ENCODE measurements at places on chromosomes 11 and 22.
A peak's percentile ranks its signal among the peaks of the same experiment; 100 is the strongest.

- DNase-seq, result no peak
Observed at GRCh38 chr22:49676230-49676629, 151.4 kb downstream of the BRD1 start.

- peak; percentile 71 for DNase-seq
Observed at GRCh38 chr11:28243581-28243980, 135.4 kb downstream of the METTL15 start.

GRCh38 chr22:31615940-31616314, 46.1 kb downstream of the PISD start:
- DNase-seq, result no peak

DNA sequence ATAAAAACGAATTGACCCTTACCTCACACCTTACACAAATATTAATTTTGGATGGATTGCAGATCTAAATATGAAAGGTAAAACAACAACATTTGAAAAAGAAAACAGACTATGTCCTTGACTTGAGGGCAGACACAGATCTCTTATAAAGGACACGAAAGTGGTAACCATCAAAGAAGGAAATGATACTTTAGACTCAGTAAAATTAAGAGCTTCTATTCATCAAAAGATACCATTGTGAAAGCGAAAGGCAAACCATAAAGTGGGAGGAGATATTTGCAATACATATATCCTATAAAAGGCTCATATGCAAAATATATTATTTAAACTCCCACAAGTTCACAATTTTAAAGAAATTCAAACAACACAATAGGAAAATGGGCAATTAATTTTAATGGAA, 5.0 kb downstream of the HEPACAM start:
- no peak for DNase-seq

DNA sequence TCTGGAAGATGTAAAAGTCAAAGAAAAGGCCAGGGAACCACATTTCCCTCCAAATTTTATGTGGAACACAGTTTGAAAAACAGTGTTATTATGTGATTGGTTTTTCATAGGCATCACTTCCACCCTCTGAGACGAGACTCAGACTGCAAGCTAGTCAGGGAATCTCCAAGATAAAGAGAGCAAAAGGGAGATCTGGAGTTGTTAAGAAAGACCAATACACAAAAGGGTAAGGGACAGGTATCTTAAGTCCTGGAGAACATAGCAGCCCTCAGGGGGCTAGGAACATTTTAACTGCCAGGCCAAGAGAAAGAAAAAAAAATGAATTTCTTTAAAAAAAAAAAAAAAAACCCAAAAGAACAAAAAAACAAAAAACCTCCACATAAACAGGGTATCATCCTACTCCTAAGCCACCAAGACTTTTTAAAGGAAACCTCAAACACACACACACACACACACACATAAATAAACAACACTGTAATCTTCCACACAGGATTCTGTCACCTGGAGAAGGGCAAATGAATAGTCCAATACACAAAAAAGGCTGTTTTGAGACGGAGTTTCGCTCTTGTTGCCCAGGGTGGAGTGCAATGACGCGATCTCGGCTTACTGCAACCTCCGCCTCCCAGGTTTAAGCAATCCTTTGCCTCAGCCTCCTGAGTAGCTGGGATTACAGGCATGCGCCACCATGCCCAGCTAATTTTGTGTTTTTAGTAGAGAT, 44.5 kb downstream of the CELF1 start:
- no peak for DNase-seq

DNA sequence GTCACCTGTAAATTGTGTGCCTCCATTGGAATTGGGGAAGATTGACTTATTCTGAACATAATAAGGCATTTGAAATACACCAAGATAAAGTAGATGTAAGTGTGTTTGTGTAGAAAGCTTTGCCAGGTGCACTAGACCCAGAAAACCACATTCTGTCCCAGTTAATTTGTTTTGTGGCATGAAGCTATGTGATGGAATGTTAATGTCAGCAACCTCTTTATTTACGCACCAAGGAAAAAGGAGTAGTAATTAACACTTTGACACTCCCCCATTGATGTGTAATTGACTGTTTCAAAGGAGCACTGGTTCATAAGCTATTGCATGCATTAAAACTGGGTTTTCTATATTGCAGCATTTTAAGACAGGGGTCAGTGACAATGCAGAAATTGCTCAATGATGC, 14.3 kb downstream of the EIF3M start:
- no peak for DNase-seq

GRCh38 chr11:83835423-83835822, 549.3 kb upstream of the CCDC90B start:
- no peak for DNase-seq

- DNase-seq, result no peak
Observed at GRCh38 chr22:19107730-19108074, 14.5 kb downstream of the DGCR2 start.

GRCh38 chr11:61117168-61117520, 14.9 kb downstream of the CD5 start:
- no peak for DNase-seq

GRCh38 chr11:11458485-11458884, 105.4 kb upstream of the CSNK2A3 start:
- no peak for DNase-seq

GRCh38 chr11:5689551-5689983, at the start of gene TRIM22:
TRIM22 (plus strand) TSS chr11:5689790; CDS start chr11:5696233, 6,443 bp downstream.
- DNase-seq, result peak; percentile 77

DNA sequence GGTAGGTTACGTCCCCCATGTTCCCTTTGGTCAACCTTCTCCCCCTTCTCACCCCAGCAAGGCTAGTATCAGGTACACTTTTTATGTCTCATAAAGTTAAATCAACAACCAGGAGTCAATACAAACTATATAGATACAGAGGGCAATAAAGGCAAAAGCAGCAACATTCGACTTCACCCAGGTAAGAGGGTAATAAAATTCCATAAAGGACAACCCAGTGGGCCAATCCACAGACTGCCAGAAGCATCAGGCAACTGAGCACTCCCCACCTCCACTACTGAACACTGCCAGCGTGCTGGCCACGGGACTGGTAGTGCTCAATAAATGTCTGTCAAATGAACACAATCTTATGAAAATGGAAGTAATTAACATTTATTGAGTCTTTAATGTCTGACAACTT, 5.1 kb upstream of the MS4A18 start:
- no peak for DNase-seq

DNA sequence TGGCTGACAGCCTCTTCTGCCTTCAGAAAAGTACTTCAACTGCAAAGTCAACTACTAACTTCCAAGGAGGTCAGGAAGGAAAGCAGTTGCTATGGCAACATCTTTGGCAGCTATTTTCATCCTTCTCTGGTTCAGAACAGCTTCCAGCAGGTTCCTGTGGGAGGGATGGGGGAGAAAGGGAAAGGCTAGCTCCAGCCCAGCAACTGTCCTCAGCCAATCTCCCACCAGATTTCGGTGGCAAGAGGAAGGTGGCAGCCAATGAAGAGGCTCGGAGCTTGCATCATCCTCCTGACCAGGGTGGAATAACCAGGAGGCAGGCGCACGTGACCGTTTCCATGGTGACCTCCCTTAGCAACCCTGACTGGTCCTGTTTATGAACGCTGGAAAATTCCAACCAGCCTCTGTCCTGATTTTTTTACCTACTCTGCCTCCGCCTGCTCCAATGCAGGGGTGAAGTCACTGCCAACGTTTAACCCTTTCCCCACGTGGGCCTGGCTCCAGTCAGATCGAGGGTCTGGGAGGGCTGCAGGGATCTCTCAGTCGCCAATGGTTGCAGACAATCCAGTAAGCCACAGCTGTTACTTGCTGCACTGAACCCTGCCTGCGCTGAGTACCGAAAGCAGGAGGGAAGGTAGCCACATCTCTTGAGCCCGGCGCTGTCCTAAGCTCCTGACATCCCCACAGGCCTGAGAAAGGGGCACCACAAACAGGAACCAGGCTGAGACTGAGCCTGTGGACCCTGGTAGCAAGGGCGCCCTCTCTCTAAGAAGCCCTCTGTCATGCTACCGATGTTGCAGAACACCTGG, 11.2 kb upstream of the MALAT1 start:
- DNase-seq, result peak; percentile 100

GRCh38 chr22:39311592-39312400, 7.6 kb downstream of the RPL3 start:
- no peak for DNase-seq

GRCh38 chr22:32562401-32562800, 87.8 kb downstream of the FBXO7 start:
- no peak for DNase-seq

GRCh38 chr11:35155677-35156076, 16.7 kb downstream of the CD44 start:
- DNase-seq, result no peak

GRCh38 chr22:38114484-38115398, 4.3 kb upstream of the BAIAP2L2 start:
- peak; percentile 86 for DNase-seq

DNA sequence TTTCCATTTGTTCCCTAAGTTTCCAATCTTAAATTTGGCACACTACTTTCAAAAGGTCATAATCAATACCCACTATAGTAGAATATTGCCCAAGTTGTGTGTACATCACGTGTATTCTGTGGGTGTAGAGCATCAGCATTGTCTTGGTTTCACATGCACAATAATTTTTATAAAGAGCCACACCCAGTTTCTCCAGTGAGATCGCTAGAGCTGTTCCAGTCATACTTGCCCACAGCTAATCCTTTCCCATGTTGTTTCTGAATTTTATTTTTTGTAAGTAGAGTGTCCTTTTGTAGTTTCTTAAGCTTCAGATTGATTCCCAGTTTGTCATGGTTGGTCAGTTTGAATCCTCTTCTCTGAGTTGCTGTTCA, 13.7 kb downstream of the FAM118B start:
- no peak for DNase-seq

- peak; percentile 94 for DNase-seq
Observed at GRCh38 chr11:41281131-41281742, 178.2 kb downstream of the LRRC4C start.

GRCh38 chr11:1342946-1343345, 33.5 kb upstream of the TOLLIP start:
- no peak for DNase-seq

DNA sequence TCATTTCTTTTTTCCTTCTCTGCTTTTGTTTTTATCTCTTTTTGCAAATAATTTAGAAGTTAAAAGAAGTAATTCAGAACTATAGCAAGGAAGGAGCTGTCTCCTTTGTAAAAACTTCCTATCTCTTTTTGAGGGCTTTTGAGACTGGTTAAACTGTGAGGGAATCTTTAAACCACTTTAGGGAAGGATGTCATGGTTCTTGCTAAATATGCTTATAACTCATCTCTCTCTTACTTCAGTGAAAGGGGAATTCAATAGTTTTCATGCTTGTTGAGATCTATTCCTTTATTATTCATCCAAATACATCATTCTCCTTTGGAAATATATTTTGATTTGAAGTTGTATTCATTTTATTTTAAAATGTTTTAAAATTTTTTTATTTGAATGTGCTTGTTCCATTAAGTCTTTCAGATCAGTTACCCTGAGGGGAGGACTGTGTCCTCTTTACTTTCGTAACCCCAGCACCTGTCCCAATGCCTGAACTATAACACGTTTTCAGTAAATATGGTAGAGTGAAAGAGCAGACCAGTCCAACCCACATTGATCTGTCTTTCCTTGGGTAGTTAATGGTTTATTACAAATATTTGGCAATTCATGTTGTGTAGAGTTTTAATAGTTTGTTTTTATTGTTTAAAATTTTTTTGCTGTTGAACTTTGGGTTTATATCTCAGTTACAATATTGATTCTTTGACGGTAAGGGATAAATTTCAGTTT, 27.5 kb downstream of the AMOTL1 start:
- DNase-seq, result no peak

- no peak for DNase-seq
Observed at GRCh38 chr11:20671856-20672546, 2.6 kb downstream of the NELL1 start.

GRCh38 chr11:107799218-107799859, 59.2 kb downstream of the SLC35F2 start:
- peak; percentile 69 for DNase-seq

DNA sequence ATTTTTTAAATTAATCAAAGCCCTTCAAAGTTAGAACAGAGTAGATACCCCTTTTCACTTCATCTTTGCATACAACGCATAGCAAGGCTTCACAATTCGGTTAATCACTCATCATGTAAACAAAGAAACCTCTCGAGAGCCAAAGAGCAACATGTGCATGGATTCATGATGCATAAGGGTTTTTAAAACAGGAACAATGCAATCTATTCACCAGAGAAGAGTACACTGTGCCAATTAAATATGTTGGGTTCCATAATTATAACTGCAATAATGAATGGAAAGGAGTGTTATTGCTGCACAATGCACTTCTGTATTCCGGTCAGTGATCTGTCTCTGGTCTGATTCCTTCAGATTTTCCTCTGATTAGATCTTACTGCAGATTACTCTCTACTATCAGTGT, 45.3 kb downstream of the CADM1 start:
- DNase-seq, result no peak

DNA sequence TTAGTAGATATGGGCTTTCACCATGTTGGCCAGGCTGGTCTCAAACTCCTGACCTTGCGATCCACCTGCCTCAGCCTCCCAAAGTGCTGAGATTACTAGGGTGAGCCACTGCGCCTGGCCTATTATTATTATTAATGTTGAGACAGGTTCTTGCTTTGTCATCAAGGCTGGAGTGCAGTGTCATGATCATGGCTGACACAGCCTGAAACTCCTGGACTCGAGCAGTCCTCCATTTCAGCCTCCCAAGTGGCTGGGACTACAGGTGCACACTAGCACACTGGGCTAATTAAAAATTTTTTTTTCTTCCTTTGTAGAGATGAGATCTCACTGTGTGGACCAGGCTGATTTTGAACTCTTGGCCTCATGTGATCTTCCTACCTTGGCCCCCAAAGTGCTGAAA, 102.0 kb downstream of the STIM1 start:
- no peak for DNase-seq

- peak; percentile 34 for DNase-seq
Observed at GRCh38 chr22:45686004-45686403, 14.4 kb downstream of the ATXN10 start.

GRCh38 chr22:47797342-47797945, 1035.0 kb downstream of the TBC1D22A start:
- no peak for DNase-seq

DNA sequence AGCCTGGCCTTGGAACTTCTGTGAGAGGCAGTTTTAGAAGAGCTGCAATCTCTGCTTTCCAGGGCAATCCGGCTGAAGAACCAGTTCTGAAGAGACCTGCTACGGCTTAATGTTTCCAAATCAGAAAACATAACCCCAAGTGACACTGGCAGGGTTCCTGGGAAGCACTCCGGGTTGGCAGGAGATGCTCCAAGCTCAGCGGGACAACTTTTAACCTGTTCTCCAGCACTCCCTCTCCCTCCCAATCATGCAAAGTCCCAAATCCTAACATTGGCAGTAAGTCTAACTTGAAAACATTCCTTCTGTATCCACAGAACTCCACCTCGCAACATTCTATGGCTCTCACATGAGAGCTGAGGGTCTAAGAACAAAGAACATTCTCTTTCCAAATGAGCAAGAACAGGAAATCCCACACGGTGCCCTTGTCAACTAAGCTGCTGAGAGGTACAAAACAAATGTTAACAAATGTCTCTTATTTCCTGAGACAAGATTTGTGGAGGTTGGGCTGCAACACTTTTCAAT, 48.5 kb upstream of the MN1 start:
- peak; percentile 50 for DNase-seq

All from fibroblast of skin of scalp (primary cell).